Lung microvascular endothelial cell (primary cell): ENCODE measurements at places on chromosomes 1 and 21. TPM values are rescaled to one million over a fixed set of nuclear protein-coding genes. Genes with fewer than 3 reads are reported as not detected.

DNA sequence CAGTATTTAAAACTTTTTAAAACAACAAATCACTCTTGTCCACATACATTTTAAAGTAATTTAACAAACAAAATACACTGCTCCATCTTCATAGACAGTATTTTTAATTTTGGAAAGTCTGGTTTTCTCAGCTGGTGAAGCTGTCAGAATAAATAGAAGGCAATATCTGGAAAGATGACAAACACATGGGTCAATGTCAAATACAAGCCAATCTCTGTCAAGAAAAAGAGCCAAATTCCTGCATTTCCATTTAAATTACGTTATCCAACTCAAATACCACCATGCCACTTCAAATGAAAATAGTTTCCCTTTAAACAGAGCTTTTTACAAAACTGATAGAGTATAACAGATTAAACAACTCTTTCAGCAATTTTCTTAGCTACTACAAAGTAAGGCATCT is 176.5 kb downstream of the RERE start:
- DNase-seq: no peak

GRCh38 chr1:245751726-245752470 is 597.1 kb downstream of the KIF26B start:
- DNase-seq: no peak

DNA sequence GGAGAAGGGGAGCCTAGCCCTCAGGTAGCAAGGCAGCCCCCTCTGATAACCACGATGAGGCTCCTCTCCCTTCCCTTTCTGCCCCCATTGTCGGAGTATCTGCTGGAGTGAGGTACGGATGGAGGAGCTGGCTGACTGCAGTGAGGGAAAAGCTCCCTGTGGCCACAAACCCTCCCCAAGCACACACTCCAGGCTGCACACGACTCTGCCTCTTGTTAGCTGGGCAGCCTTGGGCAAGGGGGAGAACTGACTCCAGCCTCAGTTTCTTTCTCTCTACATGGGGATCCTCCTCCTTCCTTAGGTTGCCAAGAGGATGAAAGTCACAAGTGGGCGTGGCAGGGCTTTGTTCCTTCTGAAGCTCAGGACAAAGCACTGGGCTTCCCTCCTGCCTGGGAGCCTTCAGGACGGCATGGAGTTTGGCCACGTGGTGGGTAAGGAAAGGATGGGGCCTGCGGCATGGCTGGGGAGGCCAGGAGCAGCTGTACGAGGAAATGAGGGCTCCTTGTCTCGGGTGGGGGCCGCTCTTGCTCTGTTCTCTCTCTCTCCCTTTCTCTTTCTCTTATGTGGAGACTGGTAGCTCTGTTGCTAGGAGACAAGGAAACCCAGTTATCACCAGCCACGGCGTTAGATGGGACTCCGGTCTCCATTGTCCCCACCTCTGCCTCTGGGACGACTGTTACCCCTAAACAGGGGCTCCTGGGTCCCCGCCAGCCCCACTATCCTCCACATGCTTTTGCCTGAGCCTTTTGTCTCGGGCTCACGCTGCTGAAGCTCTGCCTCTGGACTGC is 39.7 kb downstream of the LRP8 start:
- no peak for DNase-seq

- DNase-seq: no peak
Measured at GRCh38 chr21:34343347-34343746, 20.5 kb upstream of the KCNE2 start.

DNA sequence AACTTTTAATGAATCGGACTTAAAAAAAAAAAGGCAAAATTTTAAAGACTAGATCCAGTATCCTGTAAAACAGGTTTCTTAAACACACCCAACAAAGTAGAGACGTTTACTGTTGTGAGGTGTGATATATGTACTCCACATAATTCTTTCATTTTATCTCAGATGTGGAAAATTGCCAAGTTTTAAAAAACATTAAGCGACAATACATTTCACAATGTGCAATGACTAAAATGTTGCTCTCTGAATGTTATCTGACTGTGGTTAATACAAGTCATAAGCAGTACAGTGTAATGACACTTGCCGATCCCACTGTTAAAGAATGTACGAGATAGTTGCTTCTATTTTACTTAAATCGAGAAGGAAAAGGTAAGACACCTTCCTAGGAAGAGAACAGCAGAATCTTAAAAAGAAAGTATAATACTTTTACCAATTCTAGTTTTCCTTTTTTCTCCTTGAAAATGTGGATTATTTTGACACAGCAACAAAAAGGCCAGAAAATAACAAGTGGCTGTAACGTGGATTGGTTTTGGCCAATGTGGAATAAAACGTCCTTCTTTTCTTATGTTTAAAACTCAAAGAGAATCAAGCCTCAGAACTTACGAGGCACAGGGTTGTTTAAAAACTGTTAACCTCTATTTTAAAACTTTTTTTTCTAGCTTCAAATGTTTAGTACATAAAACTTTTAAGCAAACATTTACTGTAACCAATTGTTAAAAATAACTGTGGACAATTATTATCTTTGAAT is 51.4 kb downstream of the TP53BP2 start:
- no peak for DNase-seq

- DNase-seq: peak; percentile 48
Measured at GRCh38 chr1:32240140-32240951, 6.7 kb upstream of the FAM167B start.

SPATA6 gene
- 0.65 and 1.2 TPM in 2 replicates for total RNA-seq

ZNF683 gene
- total RNA-seq: not detected in 2 replicates

ARL8A gene
- total RNA-seq: 16.8 and 25.2 TPM in 2 replicates

BEND5 gene
- total RNA-seq: 0.87 and 1.4 TPM in 2 replicates
